ENCODE measurements at places on chromosomes 3 and 15.

- no peak for DNase-seq
Measured at GRCh38 chr3:57960174-57960505, 48.1 kb upstream of the FLNB start.

DNA sequence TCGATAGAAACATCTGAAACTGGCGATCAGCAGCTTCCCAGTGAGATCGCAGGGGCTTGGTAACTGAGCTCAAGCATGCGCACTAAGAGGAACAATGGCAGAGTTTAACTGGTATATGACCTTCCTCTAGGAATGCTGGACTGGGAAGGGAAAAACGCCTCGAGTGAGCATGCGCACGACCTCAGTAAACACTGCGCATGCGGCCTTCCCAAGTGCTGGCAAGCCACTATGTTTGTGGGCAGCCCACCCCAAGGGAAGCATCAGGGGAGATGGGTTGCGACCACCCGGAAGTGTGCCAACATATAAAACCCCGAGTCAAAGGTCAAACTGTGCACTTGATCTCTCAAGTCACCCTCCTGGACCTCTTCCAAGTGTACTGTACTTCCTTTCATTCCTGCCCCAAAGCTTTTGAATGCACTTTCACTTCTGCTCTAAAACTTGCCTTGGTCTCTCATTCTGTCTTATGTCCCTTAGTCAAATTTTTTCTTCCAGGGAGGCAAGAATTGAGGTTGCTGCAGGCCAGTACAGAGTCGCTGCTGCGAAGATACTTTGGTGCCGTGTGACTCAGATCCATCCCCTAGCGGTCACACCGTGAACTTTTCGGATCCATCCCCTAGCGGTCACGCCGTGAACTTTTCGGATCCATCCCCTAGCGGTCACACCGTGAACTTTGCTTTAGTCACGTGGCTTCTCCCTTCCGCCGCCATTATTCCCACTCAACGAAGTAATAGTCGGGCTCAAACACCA is 243.3 kb downstream of the FAM43A start:
- no peak for DNase-seq

DNA sequence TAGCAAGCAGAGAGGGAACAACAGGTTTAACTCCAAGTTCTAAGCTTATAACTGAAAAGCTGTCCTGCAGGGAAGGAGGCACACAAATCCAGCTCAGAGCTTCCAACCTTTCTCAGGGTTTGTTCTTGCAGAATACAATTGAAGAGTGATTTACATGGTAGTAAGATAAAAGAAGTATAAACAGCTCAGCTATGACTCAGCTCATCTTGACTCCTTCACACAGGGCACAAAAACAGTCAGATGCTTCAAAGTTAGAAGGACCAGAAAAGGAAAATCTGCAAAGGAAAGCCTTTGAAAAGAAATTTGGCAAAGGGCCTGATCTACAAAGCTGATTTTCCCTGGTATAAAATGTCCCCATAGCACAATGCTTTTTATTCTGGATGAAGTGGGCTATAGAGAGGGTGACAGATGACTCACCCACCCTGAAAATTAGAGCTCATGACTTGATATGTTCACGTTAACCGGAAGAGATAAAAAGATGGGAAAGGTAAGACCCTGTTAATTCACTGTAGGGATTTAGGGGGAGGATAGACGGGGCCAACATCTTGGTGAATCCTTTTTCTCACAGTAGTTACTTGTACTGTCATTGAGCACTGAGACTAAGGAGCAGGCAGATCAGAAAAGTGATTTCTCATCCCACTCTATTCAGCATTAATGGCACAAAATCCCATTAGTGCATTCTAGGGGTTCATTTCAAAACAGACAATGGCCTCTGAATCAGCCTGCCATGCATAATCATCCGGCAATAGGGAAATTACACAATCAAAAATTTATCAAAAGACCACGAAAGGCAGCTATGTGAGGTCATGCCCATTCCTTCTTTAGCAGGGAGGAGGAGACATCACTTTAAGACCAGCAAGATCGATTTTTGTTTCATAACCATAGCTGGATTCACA is 143.5 kb downstream of the GAP43 start:
- DNase-seq, result no peak

- DNase-seq, result no peak
Measured at GRCh38 chr15:53034767-53035245, 244.7 kb upstream of the ONECUT1 start.

DNA sequence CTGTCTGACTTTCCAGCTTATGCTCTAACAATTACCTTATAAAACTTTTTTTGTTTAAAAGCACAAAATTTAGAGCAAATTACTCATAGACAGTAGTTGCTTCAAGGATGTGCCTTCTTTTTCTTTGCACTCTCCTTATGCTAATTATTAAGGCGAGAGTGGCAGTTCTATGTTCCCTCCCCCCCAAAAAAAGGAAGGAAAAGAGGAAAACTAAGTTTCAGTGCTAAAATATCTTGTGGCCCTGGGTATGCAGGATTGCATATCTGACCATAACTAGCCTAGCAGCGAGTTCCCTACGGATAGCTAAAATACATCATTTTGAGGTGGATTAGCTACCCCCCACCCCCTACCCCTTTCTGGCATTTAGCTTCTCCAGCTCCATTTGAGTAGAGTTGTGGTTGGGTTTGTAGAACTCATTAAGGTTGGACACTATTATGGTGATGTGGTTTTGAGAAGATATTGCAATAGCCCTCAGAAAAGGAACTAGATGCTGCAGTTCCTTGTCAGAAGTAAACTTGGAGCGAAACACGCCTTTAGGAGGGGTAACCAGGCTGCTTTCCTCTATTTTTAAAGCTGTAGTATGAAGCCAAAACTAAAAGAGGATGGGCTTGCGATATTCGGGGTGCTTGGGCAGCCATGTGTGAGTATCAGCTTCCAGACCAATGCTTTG is 174.6 kb downstream of the AKAP13 start:
- DNase-seq, result no peak

GRCh38 chr3:73681610-73682009 is 56.9 kb upstream of the PDZRN3 start:
- DNase-seq, result no peak

- DNase-seq, result no peak
Measured at GRCh38 chr3:140898340-140899180, 43.1 kb upstream of the SLC25A36 start.

DNA sequence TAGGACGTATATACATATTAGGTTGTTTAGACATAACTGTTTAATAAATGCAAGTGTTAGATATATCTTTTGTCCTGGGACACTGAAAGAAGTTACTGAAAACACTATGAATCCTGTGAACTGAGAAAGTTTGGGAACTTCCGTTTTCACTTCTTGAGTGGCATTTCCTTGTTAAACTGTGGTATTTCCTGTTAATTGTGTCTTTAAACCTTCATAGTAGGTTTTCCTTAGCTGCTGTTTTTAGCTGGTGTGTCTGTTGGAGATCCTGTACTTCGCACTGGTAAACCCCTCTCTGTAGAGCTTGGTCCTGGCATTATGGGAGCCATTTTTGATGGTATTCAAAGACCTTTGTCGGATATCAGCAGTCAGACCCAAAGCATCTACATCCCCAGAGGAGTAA is 37.1 kb downstream of the ATP6V1A start:
- no peak for DNase-seq

- DNase-seq, result no peak
Measured at GRCh38 chr3:126987129-126987528, 4.2 kb downstream of the PLXNA1 start.

GRCh38 chr15:77145370-77145769 is 74.5 kb upstream of the TSPAN3 start:
- no peak for DNase-seq

DNA sequence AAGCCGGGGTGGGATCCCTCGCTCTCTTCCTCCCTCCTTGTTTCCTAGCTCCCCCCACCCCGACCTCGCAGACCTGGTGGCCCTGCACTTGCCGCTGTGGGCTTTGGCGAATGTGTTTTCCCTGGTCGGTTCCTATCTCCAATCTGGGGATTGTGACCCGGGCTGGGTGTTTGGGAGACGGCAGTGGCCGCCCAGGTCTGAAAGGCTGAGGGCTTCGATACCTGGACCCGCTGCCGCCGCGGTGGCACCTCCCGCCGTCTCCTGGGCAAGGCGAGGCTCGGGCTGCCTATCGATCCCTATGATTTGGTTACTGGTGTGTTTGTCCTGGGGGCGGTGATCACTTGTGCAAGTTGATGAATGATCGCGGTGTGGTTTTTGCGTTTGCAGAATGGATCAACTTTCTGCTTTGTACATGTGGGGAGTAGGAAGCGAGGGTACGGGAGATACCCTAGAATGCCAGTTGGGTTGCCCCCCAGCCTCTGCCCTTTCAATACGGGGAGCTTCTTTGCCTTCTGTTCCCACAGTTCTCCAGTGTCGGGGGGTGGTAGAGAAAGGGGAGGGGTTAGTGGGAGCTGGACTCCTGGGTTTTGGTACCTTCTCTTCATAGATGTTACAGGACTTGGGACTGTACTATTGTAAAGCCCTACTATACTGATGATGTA is 3.0 kb downstream of the BBX start:
- DNase-seq, result peak; percentile 10

GRCh38 chr15:81942157-81942556 is 103.7 kb downstream of the MEX3B start:
- no peak for DNase-seq

DNA sequence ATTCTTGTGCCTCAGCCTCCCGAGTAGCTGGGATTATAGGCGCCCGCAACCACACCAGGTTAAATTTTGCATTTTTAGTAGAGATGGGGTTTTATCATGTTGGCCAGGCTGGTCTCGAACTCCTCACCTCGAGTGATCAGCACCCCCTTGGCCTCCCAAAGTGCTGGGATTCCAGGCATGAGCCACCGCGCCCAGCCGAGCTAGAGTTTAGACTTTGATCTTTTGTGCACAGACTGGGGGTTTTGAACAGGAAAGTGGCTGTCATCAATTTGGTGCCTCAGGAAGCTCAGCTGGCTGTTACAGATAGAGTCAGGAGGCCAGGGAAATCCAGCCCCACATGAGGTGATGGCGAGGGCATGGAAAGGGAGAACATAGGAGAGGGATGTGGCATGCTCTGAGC is 19.3 kb upstream of the IREB2 start:
- no peak for DNase-seq

- DNase-seq, result no peak
Measured at GRCh38 chr15:44468709-44469385, 41.4 kb downstream of the CTDSPL2 start.

DNA sequence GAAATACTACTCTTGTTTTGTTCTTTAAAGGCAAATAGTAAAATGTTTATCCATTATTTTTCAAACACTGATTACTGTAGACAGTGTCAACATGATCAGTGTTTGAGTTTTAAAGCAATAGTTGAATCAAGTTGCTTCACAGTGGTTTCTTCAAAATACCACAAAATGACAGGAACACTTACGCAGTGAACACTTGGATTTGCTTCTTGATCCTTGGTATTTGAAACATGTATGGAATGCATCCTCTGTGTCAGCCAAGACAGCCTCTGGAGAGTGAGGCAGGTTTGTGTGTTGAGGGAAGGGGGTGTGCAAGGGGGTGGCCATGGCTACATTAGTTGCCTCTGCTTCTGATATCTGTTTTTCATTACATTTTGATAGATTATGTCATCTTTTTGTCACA is 413.0 kb downstream of the RBMS3 start:
- DNase-seq, result no peak

GRCh38 chr3:128946411-128946810 is 47.5 kb downstream of the CFAP92 start:
- DNase-seq, result no peak

GRCh38 chr3:59710554-59710953 is 660.7 kb upstream of the CFAP20DC start:
- no peak for DNase-seq

GRCh38 chr3:176789947-176790346 is 407.3 kb downstream of the TBL1XR1 start:
- DNase-seq, result no peak

GRCh38 chr15:73994912-73995622 is 551 bp downstream of the PML start:
- no peak for DNase-seq

DNA sequence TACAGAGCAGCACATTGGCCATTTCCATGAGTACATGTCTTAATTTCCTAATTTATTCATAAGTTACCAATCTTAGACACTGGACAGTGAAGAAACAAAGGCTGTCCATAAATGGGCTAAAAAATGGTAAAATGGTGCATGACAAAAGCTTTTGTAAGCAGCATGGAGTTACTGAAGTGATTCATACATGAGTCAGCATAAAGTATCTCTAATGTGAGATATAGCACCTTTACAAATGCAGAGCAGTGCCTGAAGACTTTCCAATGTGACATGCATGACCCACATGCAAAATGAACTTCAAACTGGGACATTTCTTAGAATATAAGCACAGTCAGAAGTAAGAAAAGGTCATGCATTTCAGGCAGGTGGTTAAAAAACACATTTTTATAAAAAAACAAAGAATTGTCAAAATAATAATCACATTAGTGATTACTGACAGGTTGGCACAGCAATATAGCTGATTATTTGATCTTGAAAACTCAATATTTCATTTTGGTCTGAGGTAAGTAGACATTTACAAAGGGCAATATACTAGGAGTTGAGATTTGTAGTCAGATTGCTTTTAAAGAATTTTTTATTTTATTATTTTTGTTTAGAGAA is 299.3 kb downstream of the PLCL2 start:
- no peak for DNase-seq

DNA sequence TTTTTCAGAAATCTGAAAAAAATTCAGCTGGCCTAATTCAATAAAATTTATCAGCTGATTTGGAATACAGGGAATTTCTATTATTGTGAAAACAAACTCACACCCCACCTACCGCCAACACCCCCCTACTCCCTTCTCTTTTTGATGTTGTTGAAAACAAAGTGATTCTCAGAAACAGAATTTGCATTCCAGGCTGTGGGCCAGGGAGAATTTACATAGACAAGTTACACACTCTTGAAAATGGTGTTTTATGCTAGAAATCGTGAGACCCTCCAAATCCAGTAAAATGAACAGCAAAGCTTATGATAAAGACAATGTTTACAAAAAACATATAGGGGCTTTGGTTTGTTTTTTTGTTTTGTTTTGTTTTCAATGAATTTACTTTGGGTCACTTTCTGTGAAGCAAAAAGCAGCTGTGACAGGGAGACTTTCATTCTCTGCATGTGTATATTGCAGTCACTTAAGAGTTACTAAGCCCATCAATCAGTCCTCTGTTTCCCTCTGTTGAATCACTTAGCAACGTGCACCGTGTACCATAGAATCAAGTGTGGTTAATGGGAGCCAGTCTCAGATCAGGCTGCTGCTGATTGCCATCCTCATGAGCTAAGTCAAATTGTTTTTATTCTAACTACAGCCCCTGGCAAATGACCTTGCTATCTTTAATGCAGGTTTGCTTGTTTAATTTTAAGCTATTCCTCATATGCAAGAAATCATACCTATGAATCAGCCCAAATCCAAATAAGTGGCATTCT is 159.8 kb downstream of the ALCAM start:
- DNase-seq, result no peak

GRCh38 chr3:37700466-37701248 is 161.0 kb upstream of the CTDSPL start:
- no peak for DNase-seq

DNA sequence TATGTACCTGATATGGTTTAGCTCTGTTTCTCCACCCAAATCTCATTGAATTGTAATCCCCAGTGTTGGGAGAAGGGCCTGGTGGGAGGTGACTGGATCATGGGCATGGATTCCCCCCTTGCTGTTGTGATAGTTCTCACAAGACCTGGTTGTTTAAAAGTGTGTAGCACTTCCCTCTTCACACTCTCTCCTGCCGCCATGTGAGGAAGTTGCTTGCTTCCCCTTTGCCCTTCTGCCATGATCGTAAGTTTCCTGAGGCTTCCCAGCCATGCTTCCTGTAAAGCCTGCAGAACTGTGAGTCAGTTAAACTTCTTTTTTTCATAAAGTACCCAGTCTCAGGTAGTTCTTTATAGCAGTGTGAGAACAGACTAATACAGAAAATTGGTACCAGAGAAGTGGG is 93.1 kb downstream of the C3orf70 start:
- no peak for DNase-seq

- no peak for DNase-seq
Measured at GRCh38 chr15:73355612-73356265, 13.0 kb downstream of the HCN4 start.

Data from activated CD4-positive, alpha-beta T cell treated with anti-CD3 and anti-CD28 coated beads for 1 hour (primary cell).